ENCODE measurements at places on chromosomes 3 and 15.

GRCh38 chr3:39183211-39184080 is 8.9 kb downstream of the XIRP1 start:
- no peak for DNase-seq

DNA sequence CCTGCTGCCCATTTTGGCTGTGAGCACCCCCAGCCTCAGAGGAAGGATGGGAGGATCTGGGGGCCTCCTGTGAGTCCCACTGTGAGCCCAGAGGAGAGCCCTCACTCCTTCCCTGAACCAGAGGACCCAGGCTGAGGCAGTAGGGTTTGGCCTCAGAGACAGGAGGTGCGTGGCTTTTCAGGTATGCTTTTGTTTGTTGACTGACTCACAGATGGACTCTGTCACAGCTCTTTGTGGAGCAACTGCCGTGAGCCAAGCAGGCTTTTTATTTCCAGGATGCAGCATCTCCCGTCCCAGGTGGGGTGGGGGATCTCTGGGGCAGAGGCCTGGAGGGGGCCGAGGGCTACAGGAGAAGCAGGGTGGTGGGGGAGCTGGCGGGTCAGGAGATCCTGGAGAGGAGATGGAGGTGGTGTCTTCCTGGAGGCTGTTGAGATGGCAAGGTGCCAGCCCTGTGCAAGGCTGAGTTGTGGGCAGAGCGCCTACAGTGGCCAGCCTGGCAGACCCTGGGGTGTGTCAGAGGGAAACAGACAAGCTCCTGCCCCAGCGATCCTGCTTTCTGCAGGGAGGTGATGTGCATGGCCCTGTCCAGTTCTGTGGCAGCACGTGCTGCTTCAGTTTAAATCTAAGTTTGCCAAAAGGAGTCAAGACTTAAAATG is 24.0 kb downstream of the PLXNA1 start:
- DNase-seq, result no peak

DNA sequence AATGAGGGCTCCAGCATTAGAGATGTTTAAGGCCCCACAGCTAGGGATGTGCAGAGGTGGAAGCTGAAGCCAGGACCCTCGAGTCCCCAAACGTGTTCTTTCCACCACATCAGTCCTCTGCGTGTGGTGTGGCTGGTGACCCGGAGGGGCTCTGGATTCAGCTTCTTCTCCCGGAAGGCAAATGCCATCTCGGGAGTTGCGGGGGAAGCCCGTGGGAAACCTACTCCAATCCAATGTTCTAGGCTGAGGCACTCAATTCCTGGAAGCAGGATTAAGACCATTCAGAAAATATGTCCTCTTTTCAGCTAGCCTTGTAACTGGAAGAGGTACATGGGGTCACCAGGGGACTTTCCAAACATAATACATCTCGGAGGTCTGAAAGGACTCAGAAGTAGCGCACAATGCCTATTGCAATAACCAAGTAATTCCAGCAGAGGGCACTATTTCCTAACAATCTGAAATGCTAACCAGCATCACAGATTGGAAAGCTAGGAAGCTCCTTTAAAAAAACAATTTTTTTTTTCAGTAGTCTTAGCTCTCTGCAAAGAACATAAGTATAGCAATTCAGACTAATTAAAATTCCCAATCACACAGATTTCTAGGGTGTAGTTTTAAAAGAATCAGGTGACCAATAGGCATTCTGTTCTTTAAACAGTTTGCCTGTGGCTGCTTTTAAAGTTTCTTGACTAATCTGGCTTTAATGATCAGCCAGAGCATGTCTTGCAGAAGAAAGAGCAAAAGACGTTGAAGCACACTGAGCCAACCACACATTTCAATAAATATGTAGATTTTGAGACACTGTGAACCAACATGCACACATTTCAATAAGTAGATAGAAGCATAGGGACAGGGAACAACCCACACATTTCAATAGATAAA is 36.1 kb downstream of the BNC1 start:
- DNase-seq, result no peak

DNA sequence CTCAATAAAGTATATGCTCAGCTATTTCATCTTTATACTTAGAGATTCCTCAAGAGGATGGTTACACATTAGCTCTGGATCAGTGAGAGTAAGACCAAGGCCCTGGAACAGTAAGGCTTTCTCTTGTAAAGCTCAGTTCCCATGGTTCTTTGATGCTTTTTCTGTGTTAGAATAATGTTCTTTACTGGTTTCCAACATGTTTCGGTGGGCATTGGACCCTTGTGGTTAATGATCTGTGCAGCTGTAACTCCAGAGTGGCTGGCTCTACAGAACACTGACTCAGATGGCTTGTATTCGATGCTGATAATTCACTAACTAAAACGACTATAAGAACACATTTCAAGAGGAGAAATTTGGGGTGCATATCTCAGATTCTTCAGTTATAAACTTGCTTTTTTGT is 114.7 kb downstream of the AKAP13 start:
- DNase-seq, result no peak

GRCh38 chr3:102745881-102746280 is 311.1 kb downstream of the ZPLD1 start:
- DNase-seq, result no peak
